A549 treated with RU486 at 1 μM for 4 hours (cell line): ENCODE measurements at places on chromosomes 12 and 14. TPM values are rescaled to one million over a fixed set of nuclear protein-coding genes. Genes with fewer than 3 reads are reported as not detected.

The RD3L gene
- total RNA-seq: not detected in 5 replicates

The FAM216A gene
- 16.1 to 22.4 TPM (median 19.2 TPM) in 5 replicates for total RNA-seq

The KRT8 gene
- total RNA-seq: 2,919 to 3,631 TPM (median 3,474 TPM) in 5 replicates

The CACNA1C gene
- total RNA-seq: 0.02 TPM in 1 of 5 replicates, not detected in the others

The LRFN5 gene
- total RNA-seq: not detected in 5 replicates

The SYNE3 gene
- 0.18 to 0.23 TPM (median 0.23 TPM) in 5 replicates for total RNA-seq

The TAS2R46 gene
- total RNA-seq: not detected in 5 replicates

The ING4 gene
- total RNA-seq: 13.4 to 17.6 TPM (median 16.0 TPM) in 5 replicates

The CLEC6A gene
- not detected in 5 replicates for total RNA-seq

The TBX5 gene
- not detected in 5 replicates for total RNA-seq

The TMEM119 gene
- total RNA-seq: 0.05 to 0.07 TPM (median 0.05 TPM) in 3 of 5 replicates, not detected in the others

The SERPINA12 gene
- total RNA-seq: not detected in 5 replicates

The TTC6 gene
- total RNA-seq: 0.11 to 0.54 TPM (median 0.44 TPM) in 5 replicates

The FOXA1 gene
- total RNA-seq: 6.8 to 12.4 TPM (median 10.6 TPM) in 5 replicates

The ADAM21 gene
- total RNA-seq: 0.07 TPM in 1 of 5 replicates, not detected in the others

The CACNA2D4 gene
- not detected in 5 replicates for total RNA-seq

The KRT75 gene
- 0.11 to 0.35 TPM (median 0.24 TPM) in 5 replicates for total RNA-seq

The FOXM1 gene
- total RNA-seq: 85.7 to 103 TPM (median 90.5 TPM) in 5 replicates

The DUSP16 gene
- 11.0 to 15.5 TPM (median 14.1 TPM) in 5 replicates for total RNA-seq

The BDKRB1 gene
- total RNA-seq: 0.45 to 1.3 TPM (median 0.87 TPM) in 5 replicates

The GARIN6 gene
- not detected in 5 replicates for total RNA-seq

The TMCC3 gene
- total RNA-seq: 0.86 to 1.1 TPM (median 1.1 TPM) in 5 replicates

The NEUROD4 gene
- not detected in 5 replicates for total RNA-seq

The CLEC4C gene
- total RNA-seq: not detected in 5 replicates

The DIO3 gene
- 0.12 TPM in 1 of 5 replicates, not detected in the others for total RNA-seq

The KERA gene
- total RNA-seq: not detected in 5 replicates

The RPL10L gene
- total RNA-seq: not detected in 5 replicates

The DCN gene
- total RNA-seq: not detected in 5 replicates

The CMTM5 gene
- total RNA-seq: not detected in 5 replicates

The DBX2 gene
- not detected in 5 replicates for total RNA-seq

The AKAP5 gene
- total RNA-seq: 0.18 to 0.50 TPM (median 0.37 TPM) in 5 replicates

The CCDC60 gene
- total RNA-seq: not detected in 5 replicates

The MYF6 gene
- total RNA-seq: not detected in 5 replicates

The RARG gene
- 22.0 to 29.7 TPM (median 26.0 TPM) in 5 replicates for total RNA-seq

The LBHD2 gene
- 0.14 TPM in 1 of 5 replicates, not detected in the others for total RNA-seq

The GLS2 gene
- 0.09 to 0.76 TPM (median 0.16 TPM) in 5 replicates for total RNA-seq

The PGF gene
- 2.4 to 4.1 TPM (median 3.2 TPM) in 5 replicates for total RNA-seq

The TCL1A gene
- total RNA-seq: not detected in 5 replicates

The STYK1 gene
- 0.14 to 0.63 TPM (median 0.35 TPM) in 5 replicates for total RNA-seq

The RNF212B gene
- not detected in 5 replicates for total RNA-seq

The HEATR5A gene
- total RNA-seq: 17.2 to 22.7 TPM (median 21.0 TPM) in 5 replicates

The GPR68 gene
- total RNA-seq: 0.12 to 0.19 TPM in 2 of 5 replicates, not detected in the others

The MYF5 gene
- total RNA-seq: not detected in 5 replicates

The CD4 gene
- total RNA-seq: not detected in 5 replicates

The TOX4 gene
- 51.2 to 70.3 TPM (median 65.6 TPM) in 5 replicates for total RNA-seq

The SLC38A6 gene
- total RNA-seq: 10.5 to 22.3 TPM (median 20.0 TPM) in 5 replicates

The ATP2B1 gene
- 58.0 to 82.3 TPM (median 66.5 TPM) in 5 replicates for total RNA-seq

The NFKBIA gene
- total RNA-seq: 82.7 to 122 TPM (median 107 TPM) in 5 replicates

The TMTC1 gene
- 0.01 to 0.18 TPM (median 0.09 TPM) in 5 replicates for total RNA-seq

The CLEC4D gene
- total RNA-seq: not detected in 5 replicates

The KRT73 gene
- total RNA-seq: not detected in 5 replicates

The PMEL gene
- total RNA-seq: 0.75 to 1.4 TPM (median 0.87 TPM) in 5 replicates

The KRT82 gene
- total RNA-seq: not detected in 5 replicates

The OTOGL gene
- total RNA-seq: 0.02 TPM in 1 of 5 replicates, not detected in the others

The MYL2 gene
- 0.25 to 0.27 TPM in 2 of 5 replicates, not detected in the others for total RNA-seq

The GSG1 gene
- 0.15 to 0.28 TPM (median 0.27 TPM) in 5 replicates for total RNA-seq
